Non-pigmented ciliary epithelial cell (primary cell): ENCODE measurements at places on chromosomes 7 and 10.

DNA sequence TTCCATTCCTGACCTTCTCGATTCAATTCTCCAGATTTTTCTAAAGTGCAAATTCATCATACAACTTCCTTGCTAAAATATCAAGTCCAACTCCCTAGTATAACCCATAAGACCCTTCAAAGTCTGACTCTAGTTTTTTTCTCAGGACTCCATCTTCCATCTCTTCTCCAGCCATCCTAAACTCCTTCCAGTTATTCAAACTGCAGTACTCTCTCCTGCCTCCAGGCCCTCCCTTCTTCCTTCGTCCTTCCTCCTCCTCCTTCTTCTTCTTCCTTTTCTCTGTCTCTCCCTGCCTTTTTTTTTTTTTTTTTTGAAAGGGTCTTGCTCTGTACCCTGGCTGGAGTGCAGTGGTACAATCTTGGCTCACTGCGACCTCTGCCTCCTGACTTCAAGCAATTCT is 111.9 kb downstream of the RELN start:
- no peak for DNase-seq

- no peak for DNase-seq
Measured at GRCh38 chr10:113060201-113061053, 110.4 kb downstream of the TCF7L2 start.

- DNase-seq = no peak
Measured at GRCh38 chr10:78162853-78163252, 129.2 kb downstream of the RPS24 start.

DNA sequence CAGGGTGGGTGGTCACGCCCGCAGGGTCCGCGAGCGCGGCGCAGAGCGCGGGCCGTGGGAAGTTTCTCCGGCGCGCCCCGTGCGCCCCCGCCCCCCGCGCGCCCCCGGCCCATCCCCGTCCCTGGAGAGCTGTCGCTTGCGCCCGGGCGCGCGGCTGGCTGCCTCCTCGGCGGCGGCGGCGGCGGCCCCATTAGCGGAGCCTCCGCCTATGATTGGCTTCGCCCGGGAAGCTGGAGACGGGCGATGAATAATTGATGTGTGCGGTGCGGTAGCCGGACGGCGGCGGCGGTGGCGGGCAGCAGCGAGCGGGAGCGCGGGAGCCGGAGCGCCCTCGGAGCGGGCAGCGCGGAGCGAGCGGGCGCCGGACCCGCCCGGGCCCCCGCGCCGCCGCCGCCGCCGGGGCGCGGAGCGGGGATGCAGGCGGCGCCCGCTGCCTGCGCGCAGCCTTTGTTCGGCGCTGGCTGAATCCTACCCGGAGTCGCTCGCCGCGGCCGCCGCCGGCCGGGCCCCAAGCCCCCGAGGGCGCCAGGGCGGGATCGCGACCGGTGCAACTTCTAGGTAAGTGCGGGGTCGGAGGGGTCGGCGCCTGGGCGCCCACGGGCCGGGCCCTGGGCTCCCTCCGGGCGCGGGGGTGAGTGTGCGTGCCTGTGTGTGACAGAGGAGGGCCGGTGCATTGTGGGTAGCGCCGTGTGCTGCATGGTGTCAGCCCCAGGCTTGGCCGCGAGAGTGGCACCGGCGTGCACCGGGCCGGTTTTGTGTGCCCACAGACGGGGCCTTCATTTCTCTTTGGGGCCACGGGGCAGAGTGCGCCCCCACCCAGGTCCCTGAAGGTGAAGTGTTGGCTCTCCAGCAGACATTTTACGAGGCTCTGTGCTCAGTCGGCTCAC is 103.8 kb upstream of the PPIF start:
- no peak for DNase-seq

DNA sequence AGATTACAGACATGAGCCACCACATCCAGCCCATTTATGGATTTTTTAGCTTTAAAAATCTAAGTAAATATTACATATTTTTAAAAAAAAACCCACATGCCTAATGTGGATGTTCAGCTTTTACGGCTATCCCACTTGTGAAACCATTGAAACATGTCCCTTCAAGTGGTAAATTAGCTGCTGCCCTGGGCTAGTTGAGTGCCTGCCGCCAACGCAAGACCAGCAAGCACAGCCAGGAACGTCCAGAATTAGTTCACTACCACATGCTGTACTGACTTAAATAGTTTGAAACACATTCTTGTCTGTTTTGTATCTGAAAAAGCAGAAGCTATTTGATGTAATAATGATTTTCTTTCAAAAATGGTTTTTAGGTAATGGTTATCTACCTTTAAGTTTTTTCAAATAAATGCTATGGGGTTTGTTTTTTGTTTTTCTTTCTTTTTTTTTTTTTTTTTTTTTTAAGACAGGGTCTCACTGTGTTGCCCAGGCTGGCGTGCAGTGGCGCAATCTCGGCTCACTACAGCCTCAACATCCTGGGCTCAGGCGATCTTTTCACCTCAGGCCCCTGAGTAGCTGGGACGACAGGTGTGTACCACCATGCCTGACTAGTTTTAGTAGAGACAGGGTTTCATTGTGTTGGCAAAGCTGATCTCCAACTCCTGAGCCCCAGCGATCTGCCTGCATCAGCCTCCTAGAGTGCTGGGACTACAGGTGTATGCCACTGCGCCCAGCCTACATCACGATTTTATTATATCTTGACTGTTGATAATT is 57.0 kb downstream of the KLRG2 start:
- no peak for DNase-seq

- DNase-seq = no peak
Measured at GRCh38 chr10:44973323-44974081, 5.1 kb downstream of the DEPP1 start.

DNA sequence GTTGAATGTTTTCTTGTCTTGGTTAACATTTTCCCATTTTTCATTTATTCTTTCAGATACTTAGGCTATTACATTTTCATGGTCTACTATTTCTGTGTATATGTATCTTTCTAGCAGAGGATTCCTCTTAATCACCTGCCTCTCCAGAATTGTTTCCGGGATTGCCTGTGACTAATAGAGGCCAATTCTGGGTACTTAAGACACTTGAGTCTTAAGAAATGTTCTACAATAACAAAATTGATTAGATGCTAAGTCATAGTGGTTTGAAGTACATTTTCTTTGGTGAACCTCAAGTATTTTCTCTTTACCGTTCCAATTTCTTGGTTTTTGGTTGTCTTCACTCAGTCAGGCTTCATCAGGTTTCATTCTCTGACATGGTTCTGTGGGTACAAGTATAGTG is 26.4 kb downstream of the BBS9 start:
- peak; percentile 58 for DNase-seq

DNA sequence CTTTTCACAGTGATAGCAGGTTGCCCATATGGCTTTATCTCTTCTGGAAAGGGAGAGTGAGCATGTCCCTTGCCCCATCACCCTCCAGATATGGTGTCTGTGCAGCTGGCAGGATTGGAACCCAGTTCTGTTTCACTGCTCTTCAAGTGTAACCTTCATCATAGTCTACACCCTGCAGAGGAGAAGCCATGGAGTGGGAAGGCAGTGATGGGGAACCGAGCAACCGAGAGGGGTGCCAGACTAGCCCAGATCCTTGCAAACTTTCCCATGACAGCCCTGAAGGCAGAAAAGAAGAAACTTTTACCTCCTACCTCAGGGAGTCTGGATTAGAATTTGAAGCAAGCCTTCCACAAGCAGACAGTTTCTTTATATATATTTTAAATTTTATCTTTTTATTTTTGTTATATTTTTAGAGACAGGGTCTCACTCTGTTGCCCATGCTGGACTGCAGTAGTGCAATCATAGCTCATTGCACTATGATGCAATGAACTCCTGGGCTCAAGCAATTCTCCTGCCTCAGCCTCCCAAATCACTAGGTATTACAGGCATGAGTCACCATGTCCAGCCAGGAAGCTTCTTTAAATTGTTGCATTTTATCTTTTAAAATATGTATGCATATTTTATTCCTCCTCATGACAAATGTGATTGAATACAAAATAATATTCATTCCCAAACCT is 133.3 kb downstream of the KCNMA1 start:
- DNase-seq = no peak

DNA sequence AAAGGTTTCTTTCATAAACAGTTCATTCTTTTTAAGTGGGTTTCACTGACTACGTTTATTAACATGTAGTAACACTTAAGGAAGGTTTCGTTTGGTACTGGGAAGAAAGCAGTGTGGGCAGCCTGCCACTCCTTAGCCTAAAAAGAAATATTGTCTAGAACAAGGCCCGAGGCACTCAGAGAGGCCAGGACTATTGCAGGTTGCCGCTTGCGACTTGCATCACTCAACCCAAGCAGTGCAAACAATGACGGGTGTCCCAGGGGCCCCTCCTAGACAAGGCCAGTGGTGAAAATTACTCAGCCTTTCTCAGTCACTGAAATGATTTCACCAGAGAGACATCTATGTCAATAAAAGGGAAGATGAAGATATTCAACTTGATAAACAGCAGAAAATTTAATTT is 243.9 kb downstream of the SNX13 start:
- DNase-seq = no peak

GRCh38 chr7:15128716-15129115 is 226.2 kb upstream of the DGKB start:
- DNase-seq = no peak

GRCh38 chr7:35697414-35698175 is 2.7 kb upstream of the HERPUD2 start:
- peak; percentile 30 for DNase-seq
